Pericardium fibroblast (primary cell): ENCODE measurements at places on chromosomes 5 and 9. TPM values are rescaled to one million over a fixed set of nuclear protein-coding genes. Genes with fewer than 3 reads are reported as not detected.

Gene THG1L
- 15.9 and 18.1 TPM in 2 replicates for total RNA-seq

Gene FST
- total RNA-seq = 12.3 and 31.0 TPM in 2 replicates

Gene GSN
- total RNA-seq = 335 and 504 TPM in 2 replicates

Gene CDO1
- 7.9 and 25.1 TPM in 2 replicates for total RNA-seq
